ENCODE measurements at places on chromosomes 7 and 10.
A peak's percentile ranks its signal among the peaks of the same experiment; 100 is the strongest.

GRCh38 chr7:39623732-39624441 lies 515 bp downstream of the RALA start:
- H3K27ac ChIP-seq = peak overlapping the region; percentile 80
- H3K27me3 ChIP-seq = no peaks in the 10 kb centered on the region
- H3K4me3 ChIP-seq = peak overlapping the region; percentile 92
- no peaks in the 10 kb centered on the region for H3K36me3 ChIP-seq

DNA sequence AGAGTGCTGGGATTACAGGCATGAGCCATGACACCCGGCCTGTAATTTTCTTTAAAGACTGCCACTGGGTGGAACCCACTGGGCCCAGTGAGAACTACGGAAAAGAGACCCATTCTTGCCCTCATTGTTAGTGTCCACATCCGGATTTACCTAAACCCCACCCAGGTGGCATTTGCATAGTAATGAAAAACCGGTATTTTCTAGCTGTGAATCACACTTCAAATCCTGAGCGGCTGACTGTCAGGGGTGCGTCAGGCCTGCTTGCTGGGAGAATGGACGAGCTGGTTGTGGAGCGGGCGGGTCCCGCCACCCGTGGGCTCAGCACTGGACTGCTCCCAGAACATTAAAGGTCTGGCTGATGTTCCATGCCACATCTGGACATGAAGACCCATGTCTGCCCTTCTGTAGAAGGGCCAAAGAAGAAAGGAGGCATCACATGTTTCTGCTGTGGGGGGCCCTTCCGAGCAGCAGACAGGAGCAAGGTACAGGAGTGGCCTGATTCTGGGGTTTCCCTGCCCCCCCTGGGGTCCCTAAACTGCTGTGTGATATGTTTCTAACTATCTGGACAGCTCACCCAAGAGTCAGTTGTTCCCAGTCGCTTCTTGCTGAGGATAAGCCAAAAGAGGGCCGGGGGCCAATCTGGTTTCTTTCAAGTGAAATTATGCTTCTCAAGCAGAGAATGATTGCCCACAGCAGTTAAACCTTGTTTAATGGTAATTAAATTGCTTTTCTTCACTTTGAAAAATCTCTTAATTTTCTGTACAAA lies 46.4 kb downstream of the KIAA1217 start:
- H3K4me3 ChIP-seq = peak overlapping the region; percentile 31
- H3K4me1 ChIP-seq = peaks cover 18% of the 10 kb centered on the region
- peak overlapping the region; percentile 83 for H3K27ac ChIP-seq
- no peaks in the 10 kb centered on the region for H3K36me3 ChIP-seq
- no peaks in the 10 kb centered on the region for H3K27me3 ChIP-seq
- DNase-seq = peak; percentile 39

DNA sequence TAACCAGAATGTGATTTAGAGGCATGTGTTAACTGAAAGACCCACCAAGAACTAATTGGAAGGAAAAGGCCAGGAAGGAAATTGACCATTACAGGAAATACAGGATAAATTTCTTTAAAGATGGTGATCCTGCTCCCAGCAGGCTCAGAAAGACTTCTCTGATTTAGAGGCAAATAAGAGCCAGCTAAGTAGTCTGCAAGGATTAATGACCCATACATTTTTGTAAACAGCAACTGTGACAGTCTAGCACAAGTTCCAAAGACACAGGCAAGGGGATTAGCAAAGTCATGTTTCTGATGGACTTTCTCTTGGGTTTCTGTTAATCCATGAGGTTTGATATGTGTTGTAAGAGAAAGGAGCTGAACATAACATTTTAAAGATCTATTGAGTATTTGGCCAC lies 425.0 kb downstream of the HTR7 start:
- H3K36me3 ChIP-seq = no peaks in the 10 kb centered on the region
- no peaks in the 10 kb centered on the region for H3K27me3 ChIP-seq
- H3K27ac ChIP-seq = no peak overlapping the region
- H3K4me1 ChIP-seq = no peaks in the 10 kb centered on the region
- DNase-seq = no peak
- H3K4me3 ChIP-seq = no peak overlapping the region

DNA sequence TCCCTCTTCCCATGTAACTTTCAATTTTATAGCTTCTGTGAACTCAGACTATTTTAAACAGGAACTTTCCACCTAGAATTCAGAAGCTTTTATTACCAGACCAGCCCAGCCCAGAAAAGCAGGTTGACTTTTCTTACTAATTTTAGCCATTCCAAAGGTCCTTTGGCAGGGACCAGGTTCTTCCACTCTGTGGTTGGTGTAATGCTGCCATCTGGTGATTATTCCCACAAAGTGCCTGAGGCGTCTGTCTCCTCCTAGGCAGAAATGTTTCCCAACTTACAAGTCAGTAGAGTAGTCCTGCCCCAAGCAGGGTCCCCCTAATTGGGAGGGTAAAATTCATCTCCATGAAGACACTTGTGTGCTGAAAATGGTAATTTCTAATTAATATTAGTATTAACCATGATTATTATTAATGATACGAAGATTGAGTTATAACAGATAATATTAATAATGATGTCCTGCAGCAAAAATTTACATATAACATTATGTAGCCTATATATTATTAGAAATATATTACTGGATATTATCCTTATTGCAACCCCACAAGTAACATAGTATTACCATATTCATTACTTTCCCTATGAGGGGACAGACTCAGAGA lies 53.0 kb upstream of the PPP1R17 start:
- H3K36me3 ChIP-seq = no peaks in the 10 kb centered on the region
- no peak overlapping the region for H3K4me3 ChIP-seq
- no peaks in the 10 kb centered on the region for H3K4me1 ChIP-seq
- peak; percentile 55 for DNase-seq
- no peak overlapping the region for H3K27ac ChIP-seq
- H3K27me3 ChIP-seq = no peaks in the 10 kb centered on the region

DNA sequence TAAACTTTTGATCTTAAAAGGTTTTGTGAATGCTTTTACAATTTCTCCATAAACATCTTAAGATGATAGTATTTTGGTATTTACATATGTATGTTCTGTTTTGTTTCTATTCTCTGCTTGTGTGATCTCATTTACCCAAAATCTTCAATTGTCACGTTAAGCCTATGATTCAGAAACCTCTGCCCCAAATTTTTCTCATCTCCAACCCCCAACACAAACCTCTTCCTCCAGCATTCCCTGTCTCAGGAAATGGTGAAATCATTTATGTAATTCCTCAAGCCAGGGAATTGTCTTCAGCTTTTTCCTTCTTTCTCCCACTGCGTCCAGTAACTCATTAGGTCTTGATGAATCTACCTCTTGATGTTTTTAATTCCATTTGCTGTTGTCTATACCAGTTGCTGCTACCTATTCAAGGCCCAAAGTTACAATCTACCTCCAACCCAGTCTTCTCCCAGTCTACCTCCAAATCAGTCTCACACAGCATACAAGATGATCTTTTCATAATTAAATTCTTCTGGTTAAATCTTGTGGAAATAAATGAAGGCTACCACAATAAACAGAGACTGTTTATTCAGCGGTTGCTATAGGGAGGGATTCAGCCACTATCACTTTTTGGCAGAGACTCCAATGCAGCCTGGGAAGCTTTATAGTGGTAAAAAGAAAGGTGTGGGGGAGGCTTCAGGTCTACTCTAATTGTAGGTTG lies 5.8 kb downstream of the CFAP69 start:
- H3K4me3 ChIP-seq = no peak overlapping the region
- H3K36me3 ChIP-seq = no peaks in the 10 kb centered on the region
- H3K27ac ChIP-seq = peak overlapping the region; percentile 93
- no peaks in the 10 kb centered on the region for H3K4me1 ChIP-seq
- DNase-seq = no peak

DNA sequence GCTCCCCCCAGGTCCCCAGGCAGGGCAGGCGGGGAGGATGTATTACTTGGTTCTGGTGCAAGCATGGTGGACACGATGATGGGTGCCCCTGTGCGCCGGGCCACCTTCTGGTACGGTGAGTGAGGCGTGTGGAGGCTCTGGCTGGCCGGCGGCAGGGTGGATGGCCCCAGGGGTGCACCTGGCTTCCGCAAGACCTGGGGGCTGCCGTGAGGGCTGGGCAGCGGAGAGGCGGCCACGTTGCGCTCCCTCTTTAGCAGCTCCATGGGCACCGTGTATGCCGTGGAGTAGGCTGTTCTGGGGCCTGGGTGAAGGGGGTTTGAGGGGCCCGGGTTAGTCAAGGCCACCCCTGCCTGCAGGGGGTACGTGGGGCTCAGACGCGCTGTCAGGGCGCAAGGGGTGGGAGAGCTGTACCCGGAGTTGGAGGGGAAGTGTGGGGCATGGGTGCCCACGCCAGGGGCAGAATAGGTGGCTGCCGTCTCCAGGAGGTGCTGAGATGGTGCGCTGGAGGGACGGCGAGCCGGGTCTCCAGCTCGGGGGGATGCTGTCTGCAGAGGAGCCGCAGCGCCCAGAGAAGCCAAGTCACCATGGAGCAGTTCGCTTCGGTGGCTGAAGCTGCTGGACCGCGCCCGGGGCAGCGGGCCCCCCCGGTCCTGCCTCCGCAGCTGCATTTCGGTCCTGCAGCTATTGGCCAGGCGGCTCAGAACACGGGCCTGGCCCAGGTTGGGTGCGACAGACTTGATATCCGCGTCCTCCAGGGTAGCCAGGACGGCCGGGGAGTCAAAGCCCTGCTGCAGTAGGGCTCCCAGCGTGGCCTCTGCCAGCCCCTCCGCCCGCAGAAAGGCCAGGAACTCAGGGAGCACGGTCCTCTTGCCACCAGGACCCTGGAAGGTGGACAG lies 84.4 kb downstream of the ZRANB1 start:
- no peaks in the 10 kb centered on the region for H3K27me3 ChIP-seq
- peaks cover 28% of the 10 kb centered on the region for H3K4me1 ChIP-seq
- DNase-seq = no peak
- H3K36me3 ChIP-seq = no peaks in the 10 kb centered on the region

- H3K4me1 ChIP-seq = no peaks in the 10 kb centered on the region
These were observed 90.8 kb downstream of the ELAPOR2 start for GRCh38 chr7:86968618-86969017.

DNA sequence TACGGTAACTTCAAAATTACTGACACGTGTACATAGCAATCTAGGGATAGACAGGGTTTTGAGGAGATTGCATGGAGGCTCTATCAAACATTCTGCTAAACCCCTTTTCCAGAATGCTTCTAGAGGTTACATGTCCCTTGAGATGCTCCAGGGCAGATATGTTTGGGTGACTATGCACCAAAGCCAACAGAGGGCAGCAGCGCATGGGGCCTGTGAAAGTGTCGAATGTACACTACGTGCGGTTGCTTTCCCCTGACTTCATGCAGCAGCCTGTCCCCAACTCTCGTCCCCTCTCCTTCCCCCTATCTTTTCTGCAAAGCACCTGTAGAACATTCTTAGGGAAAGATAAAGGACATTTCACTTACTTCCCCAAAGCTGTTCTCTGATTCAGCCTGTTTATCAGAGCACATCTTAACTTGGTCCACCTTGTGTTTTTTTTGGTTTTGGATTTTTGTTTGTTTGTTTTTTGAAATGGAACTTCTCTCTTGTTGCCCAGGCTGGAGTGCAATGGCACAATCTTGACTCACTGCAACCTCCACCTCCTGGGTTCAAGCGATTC lies 90.2 kb downstream of the UBE3C start:
- no peaks in the 10 kb centered on the region for H3K36me3 ChIP-seq
- no peak overlapping the region for H3K27ac ChIP-seq
- no peaks in the 10 kb centered on the region for H3K4me1 ChIP-seq
- no peak overlapping the region for H3K4me3 ChIP-seq

DNA sequence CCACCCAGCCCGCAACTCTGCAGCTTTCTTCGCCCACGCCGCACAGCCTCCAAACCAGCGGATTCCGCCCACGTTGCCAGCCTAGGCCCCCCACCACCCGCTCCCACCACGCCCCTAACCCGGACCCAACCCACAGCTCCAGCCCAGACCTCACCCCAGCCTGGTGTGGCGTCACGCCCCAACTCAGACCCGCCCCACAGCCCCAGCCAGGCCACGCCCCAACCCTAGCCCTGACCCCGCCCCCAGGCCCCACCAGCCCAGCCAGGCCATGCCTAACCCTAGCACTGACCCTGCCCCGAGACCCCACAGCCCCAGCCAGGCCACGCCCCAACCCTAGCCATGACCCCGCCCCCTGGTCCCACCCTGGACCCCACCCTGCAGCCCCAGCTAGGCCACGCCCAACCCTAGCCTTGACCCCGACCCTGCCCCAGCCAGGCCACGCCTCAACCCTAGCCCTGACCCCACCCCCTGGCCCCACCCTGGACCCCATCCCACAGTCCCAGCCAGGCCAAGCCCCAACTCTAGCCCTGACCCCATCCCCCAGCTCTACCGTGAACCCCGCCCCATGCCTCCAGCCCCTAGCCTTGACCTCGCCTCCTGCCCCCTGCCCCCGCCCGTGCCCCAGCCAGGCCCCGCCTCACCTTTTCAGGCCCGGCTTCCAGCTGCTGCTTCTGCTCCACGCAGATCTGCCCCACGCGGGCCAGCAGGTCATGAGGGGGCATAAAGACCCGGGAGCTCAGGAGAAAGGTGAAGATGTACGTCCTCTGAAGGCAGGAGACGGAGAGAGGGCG lies 64.0 kb downstream of the RASGEF1A start:
- DNase-seq = no peak
- peak overlapping the region; percentile 32 for H3K4me3 ChIP-seq
- no peaks in the 10 kb centered on the region for H3K27me3 ChIP-seq
- H3K36me3 ChIP-seq = no peaks in the 10 kb centered on the region
- H3K27ac ChIP-seq = no peak overlapping the region

- no peak overlapping the region for H3K27ac ChIP-seq
- no peak overlapping the region for H3K4me3 ChIP-seq
- H3K4me1 ChIP-seq = no peaks in the 10 kb centered on the region
- H3K36me3 ChIP-seq = no peaks in the 10 kb centered on the region
These were observed 48.4 kb downstream of the CACNA2D1 start for GRCh38 chr7:82395147-82395546.

GRCh38 chr7:5578495-5578894 lies 154.9 kb upstream of the TNRC18 start:
- H3K4me3 ChIP-seq = no peak overlapping the region
- H3K27me3 ChIP-seq = no peaks in the 10 kb centered on the region
- no peak overlapping the region for H3K27ac ChIP-seq
- no peak for DNase-seq
- H3K4me1 ChIP-seq = no peaks in the 10 kb centered on the region

DNA sequence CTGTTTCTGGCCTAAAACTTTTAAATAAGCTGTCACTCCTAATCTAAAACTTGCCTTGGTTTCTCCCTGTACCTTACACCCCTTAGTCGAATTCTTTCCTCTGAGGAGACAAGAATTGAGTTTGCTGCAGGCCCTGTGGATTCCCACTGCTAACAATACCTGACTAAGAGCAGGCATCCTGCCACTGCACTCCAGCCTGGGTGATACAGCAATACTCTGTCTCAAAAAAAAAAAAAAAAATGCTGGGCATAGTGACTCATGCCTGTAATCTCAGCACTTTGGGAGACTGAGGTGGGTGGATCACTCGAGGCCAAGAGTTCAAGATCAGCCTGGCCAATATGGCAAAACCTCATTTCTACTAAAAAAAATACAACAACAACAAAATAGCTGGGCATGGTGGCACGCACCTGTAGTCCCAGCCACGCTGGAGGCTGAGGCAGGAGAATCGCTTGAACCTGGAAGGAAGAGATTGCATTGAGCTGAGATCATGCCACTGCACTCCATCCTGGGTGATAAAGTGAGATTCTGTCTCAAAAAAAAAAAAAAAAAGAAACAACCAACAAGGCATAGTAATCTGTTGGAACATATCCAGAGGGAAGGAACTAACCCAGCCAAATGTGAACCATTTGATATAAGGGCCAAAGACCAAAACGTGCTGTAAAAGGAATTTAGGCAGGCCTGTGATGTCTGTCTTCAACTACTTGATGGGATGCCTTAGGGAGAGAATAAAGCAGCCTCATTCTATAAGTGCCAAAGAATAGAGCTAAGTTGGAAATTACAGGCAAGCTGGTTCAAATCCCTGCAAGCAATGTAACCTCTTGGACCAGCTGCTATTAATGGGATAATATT lies 732.7 kb upstream of the AUTS2 start:
- H3K27me3 ChIP-seq = peaks cover 2% of the 10 kb centered on the region
- no peak for DNase-seq
- no peak overlapping the region for H3K27ac ChIP-seq
- H3K4me3 ChIP-seq = no peak overlapping the region
